ENCODE measurements at places on chromosomes 4 and X.

GRCh38 chr4:183429489-183429888 is 14.9 kb upstream of the CDKN2AIP start:
- DNase-seq, result no peak

DNA sequence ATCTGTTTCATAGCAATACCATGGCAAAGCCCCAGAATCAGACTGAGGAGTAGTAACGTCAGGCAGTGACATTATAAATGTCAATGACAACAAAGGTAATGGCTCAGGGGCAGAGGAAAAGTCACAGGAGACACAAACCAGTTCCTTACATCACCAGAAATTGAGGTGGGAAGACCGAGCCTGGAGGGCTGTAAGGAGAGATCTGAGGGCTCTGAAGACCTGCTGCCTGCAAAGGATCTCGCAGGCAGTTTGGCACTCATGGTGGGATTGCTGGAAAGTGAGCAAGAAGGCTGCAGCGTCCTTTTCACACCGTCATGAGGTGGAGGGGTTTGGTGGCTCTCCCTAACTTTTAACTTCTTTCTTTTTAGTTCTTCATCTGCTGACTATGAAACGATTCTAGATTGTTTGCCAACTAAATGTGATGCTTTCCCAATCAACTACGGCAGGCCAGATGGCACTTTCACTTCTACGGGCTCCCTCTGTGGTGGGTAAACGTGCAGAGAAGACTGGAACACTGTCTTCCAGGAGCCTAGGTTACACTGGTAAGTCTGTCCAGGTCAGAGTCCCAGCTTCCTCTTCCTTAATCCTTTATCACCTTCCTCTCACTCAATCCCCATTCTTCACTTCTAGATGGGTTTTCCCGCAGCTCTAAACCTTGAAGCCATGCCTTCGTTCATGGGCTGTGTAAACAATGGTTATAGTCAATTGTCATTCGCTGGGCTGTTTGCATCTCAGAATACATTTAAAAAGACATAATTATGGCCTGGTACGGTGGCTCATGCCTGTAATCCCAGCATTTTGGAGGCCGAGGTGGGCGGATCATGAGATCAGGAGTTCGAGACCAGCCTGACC is 58.2 kb downstream of the TBC1D9 start:
- DNase-seq, result no peak

DNA sequence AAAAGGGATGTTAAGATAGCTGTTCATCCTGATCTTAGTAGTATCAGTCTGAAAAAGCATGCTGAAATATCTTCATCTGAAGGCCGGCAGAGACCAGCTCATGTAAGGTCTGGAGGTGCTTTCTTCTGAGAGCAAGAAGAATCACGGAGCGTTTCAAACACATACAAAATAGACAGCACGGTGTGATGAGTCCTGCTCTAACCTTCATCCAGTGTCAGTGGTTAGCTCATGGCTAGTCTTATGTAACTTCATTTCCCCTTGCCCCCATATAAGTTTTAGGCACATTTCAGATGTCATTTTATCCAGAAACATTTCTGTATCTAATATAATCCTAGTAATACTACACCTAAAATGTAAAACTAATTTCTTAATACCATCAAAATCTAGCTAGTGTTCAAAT is 27.8 kb downstream of the ADD1 start:
- no peak for DNase-seq

GRCh38 chrX:24175276-24175675 is 25.7 kb downstream of the ZFX start:
- DNase-seq, result no peak

DNA sequence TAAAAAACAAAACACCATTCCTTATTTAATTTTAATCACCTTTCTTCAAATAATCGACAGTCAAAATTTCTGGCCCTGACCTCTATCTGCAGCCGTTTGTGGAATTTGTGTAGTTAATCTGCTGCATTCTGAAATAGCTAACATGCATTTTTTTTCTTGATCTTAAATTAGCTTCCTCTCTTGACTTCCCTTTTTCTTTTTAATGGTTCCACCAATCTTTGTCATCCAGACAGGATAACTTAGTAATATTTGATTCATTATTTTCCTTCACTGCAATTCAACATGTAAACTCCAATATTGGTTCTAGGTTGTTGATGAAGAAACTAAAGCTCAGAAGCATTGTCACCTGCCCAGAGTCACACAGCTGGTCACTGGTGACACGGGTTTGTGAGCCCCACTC is 77.3 kb downstream of the ARHGAP10 start:
- no peak for DNase-seq

Data from T-cell (primary cell).